ENCODE measurements at places on chromosomes 16 and 17. TPM values are rescaled to one million over a fixed set of nuclear protein-coding genes. Genes with fewer than 3 reads are reported as not detected.

CFAP52 gene
- not detected for total RNA-seq

STH gene
- not detected for total RNA-seq

ZG16B gene
- not detected for total RNA-seq

SARM1 gene
- total RNA-seq, result 4.6 TPM

CSF3 gene
- total RNA-seq, result 1.7 TPM

SLC4A1 gene
- not detected for total RNA-seq

SLC47A1 gene
- total RNA-seq, result 0.86 TPM

TBC1D3 gene
- not detected for total RNA-seq

EME1 gene
- total RNA-seq, result 17.6 TPM

MT1A gene
- total RNA-seq, result 15.6 TPM

NEUROD2 gene
- not detected for total RNA-seq

CHTF18 gene
- 14.4 TPM for total RNA-seq

MVD gene
- total RNA-seq, result 255 TPM

CCNF gene
- 25.2 TPM for total RNA-seq

OTOA gene
- not detected for total RNA-seq

MFAP4 gene
- 73.0 TPM for total RNA-seq

ST6GALNAC1 gene
- total RNA-seq, result not detected

ABCC6 gene
- 4.0 TPM for total RNA-seq

NGFR gene
- not detected for total RNA-seq

Data from myometrial cell (primary cell).